Stimulated activated CD8-positive, alpha-beta memory T cell treated with anti-CD3 and anti-CD28 coated beads, Interleukin-7, amount 100 ng/mL, for 1 hour (primary cell): ENCODE measurements at places on chromosomes 5 and 9.

- no peak for DNase-seq
These were observed 35.6 kb downstream of the TNFSF8 start for GRCh38 chr9:114894609-114895433.

GRCh38 chr9:129595903-129596540 lies 24.9 kb downstream of the C9orf50 start:
- DNase-seq, result no peak

DNA sequence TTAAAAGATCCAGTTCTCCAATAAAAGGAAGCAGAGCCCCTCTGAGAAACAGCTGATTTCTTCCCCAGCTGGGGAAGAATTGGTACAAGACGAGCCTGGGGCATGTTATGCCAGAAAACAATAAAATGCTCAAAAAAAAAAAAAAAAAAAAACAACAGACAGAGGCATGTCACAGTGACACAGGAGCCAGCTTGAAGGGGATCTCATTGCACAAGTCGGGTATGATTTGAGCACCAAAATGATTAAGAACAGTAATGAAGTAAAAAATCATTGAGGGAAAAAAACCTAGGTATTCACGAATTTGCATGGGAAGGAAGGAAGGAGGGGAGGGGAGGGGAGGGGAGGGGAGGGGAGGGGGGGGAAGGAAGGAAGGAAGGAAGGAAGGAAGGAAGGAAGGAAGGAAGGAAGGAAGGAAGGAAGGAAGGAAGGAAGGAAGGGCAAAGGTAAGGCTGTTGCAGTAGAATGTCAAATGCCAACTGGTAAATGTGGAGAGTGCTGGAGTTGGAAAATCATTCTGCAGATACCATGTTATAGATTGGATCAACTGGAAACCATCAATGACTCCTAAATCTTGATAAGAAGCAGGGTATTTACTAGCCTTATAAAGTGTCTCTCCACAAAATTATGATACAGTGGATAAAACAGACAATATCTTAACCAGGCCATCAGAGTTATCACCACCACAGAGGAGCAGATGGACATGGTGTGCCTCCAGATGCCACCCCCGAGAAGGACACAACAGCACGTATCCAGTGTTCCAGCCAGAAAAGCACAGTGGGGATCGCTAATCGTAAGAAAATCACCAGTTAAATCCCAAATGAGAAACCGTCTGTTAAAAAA lies 7.2 kb downstream of the GNA14 start:
- no peak for DNase-seq

DNA sequence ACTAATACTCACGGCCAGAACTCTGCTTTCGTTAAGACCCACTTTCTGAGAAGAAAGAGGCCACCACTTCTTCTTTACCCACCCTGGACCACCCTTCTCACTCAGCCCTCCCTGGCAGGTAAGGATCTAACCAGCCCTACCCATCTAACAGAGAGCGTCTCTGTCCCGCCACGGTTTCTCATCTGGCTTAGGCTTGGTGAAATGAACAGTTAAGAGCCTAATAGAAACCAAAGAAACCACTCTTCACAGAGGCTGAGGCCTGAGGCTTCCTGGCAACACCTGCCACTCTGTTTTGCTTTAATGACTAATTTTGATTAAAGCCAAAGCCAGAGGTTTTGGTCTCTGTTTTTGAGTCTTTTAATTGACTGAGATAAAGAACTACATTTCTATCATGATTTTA lies 354.1 kb upstream of the SLC30A5 start:
- DNase-seq, result no peak

- no peak for DNase-seq
These were observed 388 bp downstream of the ANKS6 start for GRCh38 chr9:98795970-98796363.

DNA sequence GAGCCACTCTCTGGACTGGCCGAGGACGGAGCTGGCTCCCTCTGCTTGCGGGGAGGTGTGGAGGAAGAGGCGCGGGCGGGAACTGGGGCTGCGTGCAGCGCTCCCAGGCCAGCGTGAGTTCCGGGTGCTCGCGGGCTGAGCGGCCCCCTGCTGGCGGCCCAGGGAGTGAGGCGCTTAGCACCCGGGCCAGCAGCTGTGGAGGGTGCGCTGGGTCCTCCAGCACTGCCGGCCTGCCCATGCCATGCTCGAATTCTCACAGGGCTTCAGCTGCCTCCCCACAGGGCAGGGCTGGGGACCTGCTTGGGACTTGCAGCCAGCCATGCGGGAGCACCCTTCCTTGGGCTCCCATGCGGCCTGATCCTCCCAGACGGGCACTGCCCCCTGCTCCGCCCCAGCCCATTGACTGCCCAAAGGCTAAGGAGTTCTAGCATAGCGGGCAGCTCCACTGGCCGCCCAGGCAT lies 416.9 kb downstream of the MRPS30 start:
- DNase-seq, result no peak

DNA sequence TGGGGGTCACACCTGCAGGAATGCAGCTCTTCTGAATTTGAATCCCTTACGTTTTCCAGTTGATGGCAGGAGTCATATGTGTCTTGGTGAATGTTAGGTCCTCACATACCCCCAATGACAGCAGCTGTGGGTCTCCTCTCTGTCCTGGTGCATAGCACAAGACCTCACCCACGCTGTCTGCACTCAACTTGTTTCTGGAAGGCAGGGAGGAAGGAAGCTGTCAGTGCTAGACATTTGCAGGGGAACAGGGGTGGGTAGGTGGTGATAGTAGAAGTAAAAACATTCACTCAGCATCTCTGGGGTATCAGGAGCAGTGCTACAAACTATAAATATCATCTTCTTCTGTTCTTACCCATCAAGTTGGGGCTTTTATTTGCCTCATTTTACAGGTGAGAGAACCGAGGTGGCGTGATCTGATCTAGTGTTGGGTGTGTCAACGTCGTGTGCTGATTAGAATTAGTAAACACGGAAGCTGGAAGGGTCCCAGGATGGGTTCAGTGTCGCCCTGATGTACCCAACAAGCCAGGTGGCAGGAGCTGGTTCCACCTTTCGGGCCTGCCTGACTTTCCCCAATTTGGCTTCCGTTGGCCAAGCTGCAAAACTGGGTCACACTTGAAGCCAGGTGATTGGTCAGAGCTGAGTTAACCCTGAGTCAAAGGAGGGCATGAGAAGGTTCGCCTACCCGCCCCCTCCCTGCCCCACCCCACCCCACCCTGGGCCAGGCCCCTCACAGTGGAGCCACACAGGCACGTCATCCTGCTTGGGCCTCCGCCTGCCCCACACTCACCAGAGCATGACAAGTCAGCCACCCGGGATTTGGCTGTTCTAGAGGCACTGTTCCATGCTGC lies 15.8 kb downstream of the ERGIC1 start:
- no peak for DNase-seq

DNA sequence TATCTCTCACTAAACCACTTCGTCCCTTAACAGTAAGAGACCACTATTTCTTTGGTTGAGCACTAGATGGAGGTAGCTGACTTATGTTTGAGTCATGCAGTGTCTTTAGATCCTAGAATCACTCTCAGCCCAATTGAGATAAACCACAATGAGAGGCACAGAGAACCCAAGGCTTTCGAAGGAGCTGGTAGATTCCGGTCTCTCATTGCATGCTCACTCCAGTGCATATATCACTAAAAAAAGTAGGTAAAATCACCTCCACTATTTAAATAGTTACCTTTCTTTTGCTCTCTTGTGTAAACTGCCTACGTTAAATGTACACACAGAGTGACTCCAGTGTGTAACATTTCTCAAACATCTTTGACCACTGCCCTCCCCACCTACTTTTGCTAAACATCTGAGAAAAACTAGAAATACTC lies 27.6 kb downstream of the ACTL7A start:
- DNase-seq, result no peak

DNA sequence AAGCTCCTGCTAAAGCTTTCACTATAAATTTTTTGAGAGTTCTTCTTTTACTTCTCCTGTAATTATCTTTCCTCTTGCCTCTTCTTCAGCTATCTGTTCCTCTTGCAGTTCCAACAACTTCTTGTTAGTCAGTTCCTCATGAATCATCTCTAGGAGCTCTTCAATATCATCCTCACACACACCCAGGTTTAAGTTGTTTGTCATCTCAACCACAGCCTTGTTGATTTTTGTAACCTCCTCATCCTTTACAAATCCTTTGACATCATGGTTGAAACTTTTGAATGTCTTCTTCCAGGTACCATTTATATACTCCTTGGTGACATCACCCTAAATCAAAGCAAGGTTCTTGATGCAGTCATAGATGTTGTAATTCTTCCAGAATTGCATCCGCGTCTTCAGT lies 106.3 kb upstream of the MAMDC2 start:
- no peak for DNase-seq

DNA sequence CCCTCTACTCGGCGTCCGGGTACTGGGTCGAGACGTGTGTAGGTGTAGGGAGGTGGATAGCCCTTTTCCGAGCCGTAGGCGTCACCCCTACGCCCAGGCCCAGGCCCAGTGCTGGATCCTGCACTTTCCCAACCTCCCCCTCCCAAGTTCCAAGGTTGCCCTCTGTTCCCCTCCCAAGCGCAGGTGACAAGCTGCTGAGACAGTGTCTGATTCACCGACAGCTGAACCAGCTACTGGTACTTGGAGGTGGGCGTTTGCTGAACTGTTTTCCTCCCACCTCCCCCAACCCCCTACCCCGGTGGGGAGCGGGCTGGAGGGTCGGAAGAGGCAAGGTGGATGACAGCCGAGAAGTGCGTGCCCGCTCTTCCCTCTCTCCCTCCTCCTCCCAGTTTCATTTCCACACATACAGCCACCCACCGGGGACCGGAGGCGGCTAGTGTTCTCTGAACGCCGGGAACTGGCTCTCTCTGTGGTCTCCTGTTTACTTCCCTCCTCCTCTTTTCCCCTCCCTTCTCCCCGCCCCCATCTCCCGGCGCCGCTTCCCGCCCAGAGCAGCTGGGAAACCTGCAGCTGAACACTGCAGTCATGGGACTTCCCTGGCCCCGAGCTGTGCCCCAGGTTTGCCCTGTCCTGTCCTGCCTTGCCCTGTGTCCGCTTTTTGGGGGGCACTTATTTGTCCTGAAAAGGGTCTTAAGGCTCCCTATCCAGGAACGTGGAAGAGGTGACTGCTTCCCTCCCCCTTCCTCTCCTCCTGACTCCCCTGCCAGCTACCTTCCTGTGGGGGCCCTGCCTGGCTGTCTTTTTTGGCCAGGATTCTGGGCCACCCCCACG lies 6.2 kb upstream of the KLF9 start:
- DNase-seq, result no peak

- no peak for DNase-seq
These were observed 61.2 kb downstream of the ELL2 start for GRCh38 chr5:95900383-95900958.

GRCh38 chr5:120152931-120153330 lies 311.2 kb upstream of the PRR16 start:
- DNase-seq, result no peak

GRCh38 chr9:95086564-95086955 lies 230.9 kb downstream of the FANCC start:
- no peak for DNase-seq

DNA sequence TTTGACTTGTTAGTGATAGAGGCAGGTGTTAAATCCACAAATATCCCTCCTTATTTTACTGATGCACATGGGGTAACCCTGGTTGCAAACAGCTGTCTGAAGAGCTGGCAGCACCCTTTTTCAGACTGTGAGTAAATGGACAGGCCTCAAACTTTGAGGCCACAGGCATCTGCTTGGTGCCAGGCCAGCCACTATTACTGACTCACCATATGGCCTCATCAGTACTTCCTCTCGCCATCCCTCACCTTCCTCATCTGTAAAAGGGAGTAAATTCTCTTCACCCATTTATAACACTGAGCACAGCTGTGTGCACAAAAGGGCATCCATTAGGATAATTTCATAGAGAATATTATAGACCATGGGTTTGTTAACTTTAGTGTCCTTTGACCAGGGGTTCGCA lies 11.9 kb upstream of the TNIP1 start:
- DNase-seq, result no peak

DNA sequence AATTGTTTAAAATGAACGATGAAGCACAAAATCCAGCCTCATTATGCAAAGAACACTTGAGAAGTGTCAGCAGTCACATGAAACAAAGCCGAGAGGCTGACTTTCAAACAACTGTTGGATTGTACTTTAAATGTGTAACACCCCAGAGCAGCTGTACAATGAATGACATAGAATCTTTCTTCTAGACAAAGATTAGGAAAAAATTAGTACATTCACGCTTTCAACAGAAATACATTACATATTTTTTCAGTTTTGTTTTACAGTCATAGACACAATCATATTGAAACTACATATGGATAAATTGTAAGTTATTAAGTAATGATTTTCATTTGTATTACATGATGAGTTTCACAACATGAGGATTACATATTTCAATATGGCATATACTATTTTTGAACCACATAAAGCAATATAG lies 10.6 kb upstream of the AGXT2 start:
- no peak for DNase-seq

- DNase-seq, result no peak
These were observed 101.7 kb upstream of the PITX1 start for GRCh38 chr5:135135530-135136226.

- DNase-seq, result no peak
These were observed 139.7 kb upstream of the PITX1 start for GRCh38 chr5:135173662-135174290.

GRCh38 chr5:74254257-74254656 lies 386.3 kb downstream of the ENC1 start:
- no peak for DNase-seq

- DNase-seq, result no peak
These were observed 31.7 kb downstream of the HSD17B3 start for GRCh38 chr9:96270236-96270744.

- DNase-seq, result no peak
These were observed 18.0 kb downstream of the RPS14 start for GRCh38 chr5:150431574-150431973.

DNA sequence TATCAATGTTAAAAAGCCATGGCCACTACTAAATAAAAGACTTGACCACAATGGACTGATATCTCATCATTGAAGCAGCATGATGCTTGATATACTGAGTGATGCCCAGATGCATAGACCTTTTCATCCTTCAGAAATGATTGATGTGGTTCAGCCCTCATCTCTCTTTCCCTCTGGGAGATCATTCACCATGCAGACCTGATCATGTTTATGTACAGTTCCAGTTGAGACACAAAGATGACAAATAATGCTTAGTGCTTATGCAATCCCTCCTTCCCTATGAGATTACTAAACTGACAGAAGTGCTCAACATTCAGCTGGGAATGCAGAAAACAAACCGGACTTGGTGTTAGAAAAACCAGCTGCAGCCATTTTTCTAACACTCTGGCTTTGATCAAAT lies 91.9 kb upstream of the TLR4 start:
- DNase-seq, result no peak

DNA sequence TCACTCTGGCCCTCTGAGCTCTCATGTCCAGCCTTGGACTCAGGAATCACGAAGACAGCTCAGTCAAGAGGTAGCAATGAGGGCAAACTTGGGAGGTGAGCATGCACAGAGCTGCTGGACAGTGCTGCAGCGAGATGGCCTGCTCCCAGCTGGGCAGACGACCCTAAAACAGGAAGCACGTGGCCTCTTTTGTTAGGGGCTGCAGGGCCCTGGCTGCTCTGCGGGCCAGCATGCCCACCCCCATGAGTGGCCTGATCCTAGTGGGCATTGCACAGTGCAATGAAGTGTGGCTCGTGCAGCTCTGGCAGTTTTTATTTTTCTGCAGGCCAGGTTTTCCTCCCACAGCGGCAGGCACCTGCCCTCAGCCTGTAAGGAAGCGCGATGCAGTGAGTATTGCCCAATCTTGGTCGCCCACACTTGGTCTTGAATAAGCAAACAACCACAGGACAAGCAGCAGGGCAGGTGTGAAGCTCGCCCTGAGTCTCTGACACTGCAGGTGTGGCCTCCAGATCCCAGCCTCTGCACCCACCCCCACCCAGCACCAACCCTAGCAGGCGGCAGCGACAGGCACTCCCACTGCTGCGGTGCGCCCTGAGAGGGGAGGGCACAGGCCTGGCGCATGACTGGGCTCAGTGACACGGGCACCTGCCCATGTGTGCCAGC lies 60.8 kb downstream of the SEMA4D start:
- no peak for DNase-seq
